ENCODE measurements at places on chromosomes 5 and 9.

GRCh38 chr5:68336200-68336599 lies 120.6 kb downstream of the PIK3R1 start:
- no peak for DNase-seq

DNA sequence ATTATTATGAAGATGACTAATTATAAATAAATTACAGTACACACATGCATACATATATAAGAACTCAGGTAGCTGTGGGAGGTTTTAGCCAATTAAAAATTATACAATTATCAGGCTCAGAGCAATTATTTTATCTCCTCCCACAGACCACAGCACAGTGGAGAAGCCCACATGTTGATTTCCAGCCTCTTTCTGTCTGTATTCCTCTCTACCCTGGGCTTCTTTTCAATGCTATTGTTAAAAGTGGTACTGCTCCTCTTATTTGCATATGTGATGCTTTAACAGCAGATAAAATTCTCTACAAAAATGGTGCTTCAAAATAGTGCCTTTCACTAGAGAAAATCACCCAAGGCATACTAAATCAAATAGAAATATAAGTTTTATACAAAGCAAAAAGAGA lies 218.7 kb downstream of the NFIB start:
- no peak for DNase-seq

DNA sequence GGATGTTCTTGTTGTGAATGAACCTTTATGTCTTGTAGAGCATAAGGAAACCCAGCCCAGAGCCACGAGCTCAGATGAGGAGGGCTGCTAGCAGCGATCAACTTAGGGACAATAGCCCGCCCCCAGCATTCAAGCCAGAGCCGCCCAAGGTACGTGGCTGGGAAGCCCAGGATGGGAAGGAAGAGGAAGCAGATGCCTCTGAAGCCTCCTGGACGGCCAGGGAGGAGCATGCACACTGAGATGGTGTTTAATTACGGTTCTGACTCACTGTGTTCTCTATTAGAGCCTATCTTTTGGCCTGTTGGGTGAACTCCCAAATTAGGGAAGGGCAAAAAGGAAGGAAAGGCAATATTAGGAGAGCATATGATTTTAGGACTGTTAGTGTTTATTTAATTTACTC lies 75.3 kb downstream of the TJP2 start:
- DNase-seq, result no peak

DNA sequence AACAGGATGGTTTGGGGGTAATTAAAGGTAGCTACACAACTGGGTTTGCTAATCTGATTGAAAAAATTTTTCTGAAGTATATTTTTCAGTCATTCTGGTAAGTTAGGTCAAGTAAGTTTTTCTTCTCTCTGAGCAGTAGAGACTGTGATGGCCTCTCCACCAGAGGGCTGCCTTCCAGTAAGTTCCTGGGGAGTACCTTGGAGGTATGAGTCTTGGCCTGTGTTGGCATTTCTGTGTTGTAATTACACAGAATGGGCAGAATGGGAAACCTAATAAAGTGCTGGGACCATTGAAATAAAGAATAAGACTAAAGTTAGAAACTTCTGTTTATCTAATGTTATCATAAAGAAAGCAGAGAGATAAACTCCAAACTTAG lies 430.8 kb downstream of the ARHGEF28 start:
- DNase-seq, result no peak

- DNase-seq, result no peak
Measured at GRCh38 chr9:127170103-127170502, 47.7 kb upstream of the ANGPTL2 start.

DNA sequence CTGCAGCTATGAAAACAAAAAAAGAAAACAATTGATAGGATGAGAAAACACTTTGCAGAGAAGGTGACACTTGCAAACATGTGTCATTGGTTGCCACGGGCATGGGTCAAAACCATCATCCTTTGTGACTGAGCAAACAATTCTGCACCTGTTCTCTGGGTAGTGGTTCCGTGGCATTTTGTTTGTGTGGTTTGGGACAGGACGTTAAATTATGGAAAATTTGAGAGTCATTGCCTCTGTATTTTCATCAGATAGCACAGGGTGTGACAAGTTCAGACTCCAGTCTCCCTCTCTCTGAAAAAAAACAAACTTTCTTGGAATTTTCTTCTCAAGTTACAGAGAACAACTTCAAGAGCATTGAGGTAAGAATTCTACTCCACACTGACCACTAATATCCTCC lies 113.4 kb upstream of the HMHB1 start:
- no peak for DNase-seq

DNA sequence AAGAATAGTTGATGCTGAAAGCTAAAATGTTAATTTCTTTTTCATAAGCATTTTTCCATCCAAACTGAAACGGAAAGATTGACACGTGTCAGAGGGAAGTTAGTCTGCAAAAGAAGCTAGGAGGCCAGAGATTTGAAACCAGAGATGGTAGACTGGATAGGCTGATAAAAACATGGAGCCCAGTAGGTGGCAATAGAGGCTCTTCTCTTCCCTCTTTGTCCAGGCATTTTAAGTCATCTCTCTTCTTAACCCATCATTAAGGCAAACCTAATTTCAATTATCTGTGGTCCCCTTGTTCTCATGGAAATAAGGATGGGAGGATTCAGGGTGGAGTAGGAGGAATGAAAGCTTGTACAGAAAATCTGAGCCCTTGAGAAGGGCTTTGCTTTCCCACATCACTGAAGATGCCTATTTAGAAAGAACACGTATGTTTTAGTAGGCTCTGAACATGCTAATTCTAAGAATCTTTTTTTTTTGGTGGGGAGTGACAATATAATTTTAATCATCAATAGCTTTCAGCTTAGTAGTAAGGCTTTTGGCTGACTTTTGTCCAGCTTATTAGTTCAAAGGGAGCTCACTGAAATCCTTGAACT lies 66.6 kb downstream of the ZNF474 start:
- peak; percentile 50 for DNase-seq

DNA sequence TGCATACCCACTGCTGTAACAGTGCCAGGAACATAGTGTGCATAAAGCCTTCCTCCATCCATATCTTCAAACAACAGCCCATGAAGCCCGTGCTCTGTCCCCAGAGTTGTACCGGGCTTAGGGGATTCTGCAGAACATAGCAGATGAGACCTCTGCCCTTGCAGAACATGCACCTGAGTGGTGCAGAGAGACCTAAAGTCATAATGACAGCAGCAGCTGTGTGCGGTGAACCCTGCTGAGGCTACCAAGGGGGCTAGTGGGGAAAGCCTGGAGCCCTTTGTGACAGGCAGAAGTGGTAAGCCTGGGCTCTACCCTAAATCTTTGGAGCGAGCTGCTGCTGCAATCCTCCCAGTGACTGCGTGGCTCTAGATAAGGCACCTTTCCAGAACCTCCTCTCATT lies 32.2 kb upstream of the BRD3 start:
- no peak for DNase-seq

- DNase-seq, result peak; percentile 83
Measured at GRCh38 chr9:127388037-127388855, 8.7 kb upstream of the SLC2A8 start.

- no peak for DNase-seq
Measured at GRCh38 chr9:16816011-16816410, 54.5 kb downstream of the BNC2 start.

DNA sequence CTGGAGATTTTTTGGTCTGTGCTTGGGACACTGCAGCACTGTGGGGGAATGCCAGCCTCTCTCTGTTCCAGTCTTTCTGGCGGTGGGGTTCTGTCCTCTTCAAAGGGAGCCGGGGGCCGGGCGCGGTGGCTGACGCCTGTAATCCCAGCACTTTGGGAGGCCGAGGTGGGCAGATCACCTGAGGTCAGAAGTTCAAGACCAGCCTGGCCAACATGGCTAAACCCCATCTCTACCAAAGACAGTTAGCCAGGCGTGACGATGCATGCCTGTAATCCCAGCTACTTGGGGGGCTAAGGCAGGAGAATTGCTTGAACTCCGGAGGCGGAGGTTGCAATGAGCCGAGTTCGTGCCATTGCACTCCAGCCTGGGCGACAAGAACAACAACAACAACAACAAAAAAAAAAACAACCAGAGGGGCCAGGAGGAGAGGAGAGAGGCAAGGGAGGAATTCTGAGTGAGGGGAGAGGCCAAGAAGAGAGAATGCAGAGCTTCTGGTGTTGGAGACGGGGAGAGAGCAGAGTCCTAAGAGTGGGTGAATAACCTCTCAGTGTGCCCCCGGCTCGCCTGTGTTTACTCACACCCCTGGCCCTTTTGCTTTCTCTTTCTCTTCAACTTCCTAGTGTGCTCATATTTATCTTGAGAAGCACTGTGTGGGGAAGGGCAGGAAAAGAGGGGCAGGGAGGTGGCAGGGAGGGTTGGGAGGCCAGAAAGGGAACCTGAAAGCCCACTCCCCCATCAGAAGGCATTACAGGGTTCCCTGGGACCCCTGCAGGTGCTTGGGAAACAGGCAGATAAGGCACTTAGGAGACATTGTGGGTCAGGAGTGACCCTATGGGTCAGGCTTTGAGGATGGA lies 3.2 kb upstream of the SET start:
- no peak for DNase-seq

- no peak for DNase-seq
Measured at GRCh38 chr9:100052375-100052774, 46.4 kb downstream of the ERP44 start.

DNA sequence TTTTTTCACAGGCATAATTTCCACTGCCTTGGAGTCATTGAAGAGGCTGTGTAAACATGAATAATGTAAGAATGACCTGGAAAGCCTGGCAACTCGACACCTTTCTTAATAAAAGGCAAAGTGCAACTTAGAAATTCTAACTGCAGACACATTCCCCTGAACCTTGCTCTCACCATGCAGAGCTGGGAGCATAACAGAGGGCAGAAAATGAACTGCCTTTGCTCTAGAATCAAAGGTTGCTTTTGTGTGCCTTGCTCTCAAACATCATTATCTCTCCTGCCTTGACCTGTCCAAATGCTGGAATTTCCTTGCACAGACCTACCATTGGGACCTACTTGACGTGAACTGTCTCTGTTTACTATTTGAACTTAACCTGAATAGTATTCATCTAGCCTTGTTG lies 462.0 kb upstream of the ZNF462 start:
- DNase-seq, result no peak

DNA sequence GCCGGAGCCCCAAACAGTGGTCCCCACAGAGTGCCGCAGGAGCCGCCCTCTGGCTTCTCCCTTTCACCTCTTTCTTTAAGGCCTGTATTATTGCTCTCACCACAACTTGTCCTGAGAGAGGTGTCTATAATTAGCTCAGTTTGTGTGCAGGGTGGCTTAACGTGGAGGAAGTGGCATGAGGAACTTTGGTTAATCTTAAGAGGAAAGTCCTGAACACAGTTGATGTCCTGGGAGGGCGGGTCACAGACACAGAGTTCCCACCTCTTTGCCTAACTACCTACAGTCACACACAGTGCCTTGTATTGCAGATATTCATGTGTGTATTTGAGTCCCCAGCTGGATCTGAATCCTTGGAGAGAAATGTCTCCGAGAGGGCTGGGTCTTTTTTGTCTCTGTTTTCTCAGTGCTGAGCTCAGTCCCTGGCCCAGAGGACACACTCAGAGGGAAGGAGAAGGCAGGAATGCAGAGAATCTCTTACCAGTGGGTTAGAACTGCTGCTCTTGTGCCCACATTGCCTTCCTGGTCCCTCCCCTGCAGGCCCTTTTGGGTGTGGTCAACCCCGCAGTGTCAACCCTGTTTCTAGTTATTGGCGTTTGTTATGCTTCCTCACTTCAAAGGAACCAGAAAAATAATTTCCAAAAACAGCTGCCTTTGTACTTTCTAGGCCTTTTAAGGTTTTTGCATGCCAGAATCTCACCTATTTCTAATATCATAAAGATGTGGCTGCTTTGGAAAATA lies 392.5 kb downstream of the KDM4C start:
- DNase-seq, result no peak

- no peak for DNase-seq
Measured at GRCh38 chr9:111056538-111056937, 18.3 kb upstream of the LPAR1 start.

- DNase-seq, result peak; percentile 37
Measured at GRCh38 chr9:107484117-107484723, 5.3 kb downstream of the KLF4 start.

- peak; percentile 50 for DNase-seq
Measured at GRCh38 chr9:20884985-20885593, 146.4 kb downstream of the HACD4 start.

DNA sequence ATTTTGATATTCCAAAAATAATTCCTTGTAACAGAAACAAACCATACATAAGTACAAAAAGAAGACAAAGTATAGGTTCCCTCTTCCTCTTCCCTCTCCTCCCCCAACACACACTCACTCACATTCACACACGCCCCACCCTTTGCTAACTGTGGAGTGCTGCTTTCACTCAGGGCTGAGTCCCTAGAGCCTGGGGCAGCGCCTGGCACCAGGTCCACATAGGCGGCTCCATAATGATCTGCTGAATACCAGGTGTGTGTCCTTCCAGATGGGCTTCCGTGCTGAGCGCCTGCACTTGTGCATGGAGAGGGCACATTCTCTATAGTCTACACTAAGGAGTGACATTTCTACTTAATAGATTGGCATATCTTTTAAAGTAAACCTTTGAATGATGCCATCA lies 3.7 kb downstream of the SEMA4D start:
- DNase-seq, result no peak

GRCh38 chr5:129768735-129769134 lies 20.8 kb downstream of the MINAR2 start:
- DNase-seq, result no peak

GRCh38 chr5:151751091-151751490 lies 7.3 kb downstream of the ATOX1 start:
- no peak for DNase-seq

GRCh38 chr5:67793966-67794365 lies 421.6 kb upstream of the PIK3R1 start:
- DNase-seq, result no peak

GRCh38 chr5:145887976-145888574 lies 15.3 kb upstream of the GRXCR2 start:
- peak; percentile 58 for DNase-seq

- no peak for DNase-seq
Measured at GRCh38 chr5:68333649-68334552, 118.3 kb downstream of the PIK3R1 start.

GRCh38 chr9:106019039-106019680 lies 324.8 kb downstream of the TMEM38B start:
- no peak for DNase-seq

GRCh38 chr9:16180546-16180945 lies 627.7 kb downstream of the CCDC171 start:
- DNase-seq, result no peak

DNA sequence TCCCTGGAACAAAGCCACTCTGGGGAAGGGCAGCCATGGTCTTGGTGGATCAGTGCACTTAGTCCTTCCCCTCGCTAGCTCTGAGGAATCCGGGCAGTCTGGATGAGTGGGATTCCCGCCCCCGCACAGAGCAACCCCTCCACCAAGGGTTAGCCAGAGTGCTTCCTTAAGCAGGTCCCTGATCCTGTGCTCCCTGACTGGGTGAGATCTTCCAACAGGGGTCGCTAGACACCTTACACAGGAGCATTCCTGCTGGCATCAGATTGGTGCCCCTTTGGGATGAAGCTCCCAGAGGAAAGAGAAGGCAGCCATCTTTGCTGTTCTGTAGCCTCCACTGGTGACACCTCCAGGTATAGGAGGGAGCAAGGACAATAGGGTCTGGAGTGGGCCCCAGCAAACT lies 228.8 kb downstream of the AP3B1 start:
- DNase-seq, result no peak

- no peak for DNase-seq
Measured at GRCh38 chr5:39469777-39470415, 45.1 kb upstream of the DAB2 start.
